ENCODE measurements at places on chromosomes 3 and 15.

DNA sequence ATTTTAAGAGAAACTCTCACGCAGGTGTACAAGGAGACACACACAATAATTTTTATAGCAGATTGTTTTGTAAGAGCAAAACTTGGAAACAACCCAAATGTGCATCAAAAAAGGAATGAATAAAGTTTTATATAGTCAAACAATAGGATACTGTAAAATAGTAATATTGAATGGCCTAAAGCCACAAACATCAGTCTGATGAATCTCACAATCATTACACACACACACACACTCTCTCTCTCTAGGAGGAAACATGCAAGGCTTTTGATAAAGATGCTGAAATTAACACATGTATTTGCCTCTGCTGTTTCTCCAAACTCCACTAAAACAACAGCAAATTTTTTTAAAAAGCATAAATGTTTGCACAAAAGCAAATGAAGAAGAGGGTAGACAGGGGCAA, 37.3 kb downstream of the ADIPOQ start:
- no peak for DNase-seq

GRCh38 chr3:47228088-47228487, 54.5 kb downstream of the KIF9 start:
- no peak for DNase-seq

- no peak for DNase-seq
These were observed 2.3 kb downstream of the SQOR start for GRCh38 chr15:45637141-45637540.

DNA sequence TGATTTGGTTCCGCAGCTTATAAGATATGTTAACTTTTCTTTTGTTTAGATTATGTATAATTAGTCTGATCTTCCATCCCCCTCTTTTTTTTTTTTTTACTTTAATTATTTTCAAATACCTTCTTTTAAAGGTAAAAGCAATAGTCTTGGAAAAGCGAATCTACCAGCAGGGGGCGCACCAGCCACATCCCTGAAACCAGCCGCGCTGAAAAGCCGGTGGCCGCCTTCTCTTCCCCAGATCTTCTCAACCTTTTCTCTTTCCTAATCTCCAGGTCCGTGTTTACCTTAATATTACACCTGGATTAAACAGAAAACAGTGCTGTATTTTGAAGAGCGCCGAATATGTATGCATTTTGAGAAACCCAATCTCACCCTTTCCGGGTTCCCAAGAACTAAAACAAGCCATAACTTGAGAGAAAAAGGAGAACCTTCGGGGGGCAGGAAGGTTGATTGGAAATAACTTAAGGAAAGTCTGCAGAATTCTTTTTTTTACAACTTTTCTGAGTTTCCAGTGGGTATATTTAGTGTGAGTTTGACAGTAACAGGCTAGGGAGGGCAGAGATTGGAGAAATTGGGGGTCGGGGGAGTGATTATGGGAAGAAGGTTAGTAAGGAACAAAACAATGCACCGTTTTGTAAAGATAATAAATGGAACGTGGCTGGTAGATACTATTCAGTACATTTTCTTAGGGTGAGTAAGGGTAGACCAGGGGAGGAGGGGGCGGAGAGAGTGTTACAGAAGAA, 2.0 kb upstream of the SOX2 start:
- DNase-seq: peak; percentile 50

DNA sequence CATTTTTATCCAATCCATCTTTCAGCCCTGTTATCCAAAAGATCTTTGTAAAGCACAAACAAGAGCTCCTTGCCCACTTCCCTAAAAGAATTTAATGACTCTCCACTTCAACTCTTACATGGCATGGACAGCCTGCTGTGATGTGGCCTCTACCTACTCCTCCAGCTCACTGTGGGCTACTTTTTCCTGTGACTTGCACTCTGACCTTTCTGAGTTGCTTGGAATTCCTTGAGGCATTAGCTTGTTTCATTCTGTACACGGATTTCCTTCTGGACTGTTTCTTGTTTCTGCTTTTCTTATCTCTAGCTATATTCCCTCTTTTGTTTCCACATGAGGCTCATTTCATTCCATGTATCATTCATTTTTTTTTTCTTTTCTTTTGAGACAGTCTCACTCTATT, 15.2 kb downstream of the QTRT2 start:
- DNase-seq: no peak

GRCh38 chr3:38313263-38313662, 31.2 kb downstream of the SLC22A14 start:
- no peak for DNase-seq

GRCh38 chr15:71252044-71252739, 136.9 kb downstream of the THSD4 start:
- DNase-seq: no peak

DNA sequence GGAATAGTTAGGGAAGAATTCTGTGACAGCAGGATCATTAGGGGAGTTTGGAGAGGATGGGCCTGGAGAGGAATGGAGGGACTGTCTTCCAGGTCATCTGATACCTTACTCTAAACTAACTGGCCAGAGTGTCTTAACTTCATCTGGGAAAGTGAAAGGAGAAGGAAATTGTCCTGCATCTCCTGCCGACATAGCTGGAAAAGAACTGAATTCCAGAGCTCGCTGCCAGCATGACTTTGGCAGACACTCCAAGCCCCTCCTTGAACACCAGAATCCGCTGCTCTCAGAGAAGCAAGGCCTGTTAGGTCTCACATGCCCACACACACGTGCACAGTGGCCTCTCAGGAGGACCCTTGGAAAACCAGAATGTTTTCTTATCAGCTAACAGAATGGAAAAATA, 10.5 kb downstream of the ABI3BP start:
- no peak for DNase-seq

DNA sequence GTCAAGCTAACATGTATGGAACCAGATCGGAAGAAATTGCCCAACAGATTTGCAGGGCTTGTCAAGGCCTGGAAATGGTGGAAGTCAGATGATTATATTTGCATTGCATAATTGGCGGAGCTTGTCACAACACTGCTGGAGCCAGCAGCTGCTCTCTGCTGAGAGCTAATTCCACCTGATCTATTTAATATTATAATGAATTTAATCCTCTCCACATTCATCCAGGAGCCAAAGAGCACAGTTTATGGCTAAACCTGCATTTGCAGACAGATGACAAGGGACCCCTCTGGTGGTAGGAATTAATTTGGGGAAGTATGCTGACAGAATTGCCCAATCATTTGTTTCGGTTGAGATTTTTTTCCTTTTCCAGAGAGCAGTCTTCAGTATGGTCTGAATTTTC, 730.2 kb downstream of the TUSC7 start:
- no peak for DNase-seq

DNA sequence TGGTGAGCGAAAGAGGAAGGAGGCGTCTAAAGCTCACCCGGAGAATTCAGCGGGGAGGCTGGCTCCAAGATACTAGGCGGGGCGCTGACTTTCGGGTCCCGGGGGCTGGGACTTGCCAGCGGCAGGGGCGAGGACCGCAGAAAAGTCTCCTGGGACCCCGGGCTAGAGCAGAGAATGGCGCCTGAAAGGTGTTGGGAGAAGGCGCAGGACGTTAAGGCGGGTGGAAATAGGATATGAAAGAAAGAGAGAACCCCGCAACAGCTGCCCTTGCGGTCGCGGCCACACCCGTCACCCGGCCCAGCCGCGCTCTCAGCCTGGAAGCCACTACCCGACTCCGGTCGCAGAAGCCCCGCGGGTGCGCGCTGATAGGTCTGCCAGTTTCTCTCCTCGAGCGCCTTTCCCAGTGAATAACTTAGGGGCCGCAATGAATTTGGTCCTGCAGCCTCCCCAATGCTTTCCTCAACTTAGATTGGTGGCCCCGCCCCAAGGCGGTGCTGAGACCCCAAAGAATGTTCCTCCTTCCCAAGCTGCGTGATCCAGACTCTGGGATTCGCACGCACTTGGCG, 604 bp downstream of the LTK start:
- no peak for DNase-seq

DNA sequence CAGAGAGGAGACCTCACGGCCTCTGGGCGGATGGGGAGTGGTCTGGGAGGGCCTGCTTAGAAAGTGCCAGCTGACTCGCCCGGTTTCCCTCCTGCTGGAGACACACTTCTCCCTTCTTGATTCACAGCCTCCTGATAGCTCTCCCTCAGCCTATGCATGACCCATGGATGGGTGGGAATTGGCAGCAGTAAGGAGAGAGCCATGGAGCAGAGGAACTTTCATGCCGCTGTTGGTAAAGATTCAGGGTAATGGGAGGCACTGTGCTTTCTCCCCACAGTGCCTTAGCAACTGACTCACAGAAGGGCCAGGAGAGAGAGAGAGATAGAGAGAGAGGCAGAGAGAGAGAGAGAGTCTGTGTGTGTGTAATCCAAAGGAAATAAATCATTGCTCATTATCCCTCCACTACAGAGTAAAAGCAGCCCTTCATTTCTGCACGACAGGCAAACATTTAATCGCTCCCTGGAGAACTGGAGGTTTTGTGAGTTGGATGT, 82.8 kb downstream of the SEMA5B start:
- DNase-seq: no peak

Data from activated CD8-positive, alpha-beta memory T cell treated with anti-CD3 and anti-CD28 coated beads, Interleukin-2, amount 50 U/mL, for 4 hours (primary cell).